ENCODE measurements at places on chromosomes 6 and 20. TPM values are rescaled to one million over a fixed set of nuclear protein-coding genes. Genes with fewer than 3 reads are reported as not detected.

MRPL2 gene
- total RNA-seq: 19.4 TPM

CYP39A1 gene
- 0.13 TPM for total RNA-seq

DNAAF9 gene
- total RNA-seq: 6.9 TPM

OTOR gene
- total RNA-seq: not detected

BFSP1 gene
- total RNA-seq: 6.6 TPM

BPIFB1 gene
- not detected for total RNA-seq

MAFB gene
- total RNA-seq: not detected

DNA sequence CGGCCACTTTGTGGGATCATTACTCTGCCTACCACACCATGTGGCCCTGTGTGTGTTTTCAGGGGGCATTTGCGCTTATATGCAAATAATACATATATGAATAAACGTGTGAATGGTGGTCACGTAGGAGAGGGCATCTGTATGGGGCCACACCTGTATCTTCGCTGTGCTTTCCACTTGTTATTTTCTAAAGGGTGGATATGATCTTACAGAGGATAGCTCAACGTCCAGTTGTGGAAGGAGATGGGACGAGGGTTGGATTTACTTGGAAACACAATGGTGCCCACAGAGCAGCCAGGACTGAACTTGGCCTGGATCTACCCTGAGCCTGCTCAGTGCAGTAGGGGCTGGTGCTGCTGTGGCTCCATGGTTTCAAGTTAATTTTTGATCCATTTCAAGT lies 93.3 kb downstream of the YTHDF1 start:
- no peak for DNase-seq

DNA sequence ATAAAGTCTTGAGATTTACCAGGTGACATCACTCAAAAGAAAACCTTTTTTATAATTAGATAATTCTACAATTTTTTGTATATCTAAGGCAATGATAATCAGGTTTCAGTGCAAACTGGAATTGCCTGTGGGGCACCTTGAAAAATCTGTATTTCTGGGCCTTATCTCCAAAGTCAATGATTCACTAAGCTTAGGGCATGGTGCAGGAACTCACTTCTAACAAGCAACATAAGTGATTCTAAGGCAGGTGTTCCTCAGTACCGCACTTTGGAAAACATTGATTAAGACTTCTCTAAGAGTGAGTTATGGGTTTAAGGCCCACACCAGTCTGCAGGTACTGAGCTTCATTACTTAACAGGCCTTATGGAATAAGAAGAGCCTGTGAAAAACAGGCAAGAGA lies 115.3 kb downstream of the COL12A1 start:
- DNase-seq: no peak

GRCh38 chr6:129497481-129498441 lies 212.2 kb downstream of the ARHGAP18 start:
- DNase-seq: no peak

GRCh38 chr20:49825521-49826033 lies 12.9 kb downstream of the SLC9A8 start:
- DNase-seq: no peak

GRCh38 chr6:897528-898207 lies 204.7 kb upstream of the EXOC2 start:
- no peak for DNase-seq

GRCh38 chr6:67201563-67201962 lies 1433.5 kb upstream of the ADGRB3 start:
- no peak for DNase-seq

GRCh38 chr6:80610846-80611245 lies 504.4 kb downstream of the BCKDHB start:
- DNase-seq: peak; percentile 80

DNA sequence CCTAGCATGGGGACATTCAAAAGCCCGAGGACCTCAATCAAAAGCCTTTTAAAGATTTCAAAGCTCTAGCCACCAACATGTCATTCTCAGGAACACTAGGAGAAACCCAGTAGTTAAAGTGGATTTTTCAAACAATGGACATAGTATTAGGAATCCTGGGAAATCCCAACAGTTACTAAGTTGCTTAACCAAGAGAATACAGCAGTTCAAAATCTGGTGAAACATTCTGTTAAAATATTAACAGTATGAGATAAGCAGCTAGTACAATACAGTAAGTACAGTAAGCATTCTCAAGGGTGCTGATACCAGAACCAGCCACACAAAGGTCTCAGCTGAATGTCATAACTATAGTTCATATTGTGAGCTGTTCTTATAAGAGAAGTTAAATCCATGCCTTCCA lies 68.6 kb downstream of the CDK19 start:
- no peak for DNase-seq

DNA sequence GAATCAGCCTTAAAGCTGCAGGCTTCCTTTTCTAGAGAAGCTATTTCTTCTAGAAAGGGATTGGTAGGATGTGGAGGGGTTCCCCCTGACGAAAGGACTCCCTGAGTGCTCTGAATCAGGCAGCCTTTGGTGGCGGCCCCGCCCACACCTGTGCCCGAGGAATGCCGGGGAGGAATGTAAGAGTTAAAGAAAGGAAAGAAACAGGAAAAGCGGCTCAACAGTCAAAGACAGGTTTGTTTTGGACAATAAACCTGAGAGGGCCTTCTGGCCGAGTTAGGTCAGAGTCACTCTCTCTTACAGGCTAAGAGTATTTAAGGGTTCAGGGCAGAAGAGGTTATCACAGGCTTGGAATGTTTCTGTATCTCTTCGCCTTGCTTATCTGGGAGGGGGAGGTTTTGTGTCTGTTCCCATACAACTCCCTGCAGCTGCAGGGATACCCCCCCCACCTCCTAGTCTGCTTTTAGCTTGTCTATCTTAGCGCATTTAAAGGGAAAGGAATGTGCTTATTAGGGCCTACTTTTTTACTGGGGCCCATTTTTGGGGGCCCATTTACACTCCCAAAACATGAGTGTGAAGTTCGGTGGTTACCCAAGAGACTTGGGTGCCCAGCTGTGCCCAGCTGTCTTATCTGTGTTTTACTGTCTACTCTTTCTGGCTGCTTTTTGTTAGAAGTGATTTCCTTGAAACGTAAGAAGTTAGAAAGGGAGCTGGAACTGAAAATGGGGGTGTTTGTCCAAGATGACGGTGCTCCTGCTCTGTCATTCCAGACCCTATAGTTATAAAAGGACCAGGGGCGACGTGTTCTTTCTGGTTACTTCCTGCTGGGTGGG lies 32.8 kb downstream of the DYNLT1 start:
- DNase-seq: no peak

GRCh38 chr20:32810941-32811340 lies 8.8 kb upstream of the MAPRE1 start:
- no peak for DNase-seq

DNA sequence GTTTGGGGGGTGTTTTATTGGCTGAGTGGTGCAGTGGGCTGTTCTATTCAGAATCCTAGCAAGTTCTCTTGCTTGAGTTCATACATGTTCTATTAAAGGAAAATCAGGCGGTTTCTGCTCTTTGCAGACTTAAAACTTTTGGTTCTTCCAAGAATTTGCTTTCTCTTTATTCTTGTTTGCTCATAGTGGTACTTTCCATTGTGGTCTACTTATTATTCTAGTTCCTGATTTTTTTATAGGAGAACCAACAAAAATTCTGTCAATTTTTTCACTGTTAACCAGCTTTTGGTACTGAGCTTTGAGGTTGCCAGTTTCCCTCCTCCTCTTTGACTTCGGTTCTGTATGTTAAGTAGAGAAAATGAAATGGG lies 6.7 kb downstream of the AFDN start:
- no peak for DNase-seq
